GM03348 (cell line): ENCODE measurements at places on chromosomes 7 and 10.

GRCh38 chr7:33639552-33640197 lies 265.7 kb upstream of the BMPER start:
- DNase-seq: peak; percentile 68

- DNase-seq: no peak
These were observed 9.5 kb downstream of the GLI3 start for GRCh38 chr7:42227541-42227935.

- no peak for DNase-seq
These were observed 675.6 kb upstream of the POT1 start for GRCh38 chr7:125605241-125605640.

GRCh38 chr7:96426027-96426426 lies 104.1 kb upstream of the SLC25A13 start:
- DNase-seq: no peak

GRCh38 chr7:22278660-22279059 lies 78.3 kb downstream of the RAPGEF5 start:
- no peak for DNase-seq

- peak; percentile 70 for DNase-seq
These were observed 15.5 kb downstream of the ZMIZ1 start for GRCh38 chr10:79084012-79084971.

DNA sequence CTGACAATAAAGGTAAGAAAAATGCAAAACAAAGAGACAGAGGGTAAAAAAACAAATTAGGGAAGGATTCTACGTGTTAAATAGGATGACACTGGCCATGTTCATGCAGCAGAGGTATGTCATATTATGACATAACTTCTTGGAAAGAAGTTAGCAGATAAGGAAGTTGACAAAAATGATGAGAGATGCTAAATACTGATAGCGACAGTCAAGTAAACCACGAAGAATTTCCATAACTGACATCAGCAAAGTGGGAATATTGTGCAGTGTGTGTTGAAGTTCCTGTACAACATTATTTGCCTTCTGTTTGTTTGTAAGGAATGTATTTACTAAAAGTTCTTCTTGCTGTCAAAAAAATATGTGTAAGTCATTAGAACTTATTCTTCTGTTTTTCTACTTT lies 29.5 kb downstream of the MDH2 start:
- DNase-seq: no peak

- no peak for DNase-seq
These were observed 162.3 kb upstream of the AHR start for GRCh38 chr7:17136126-17136525.

DNA sequence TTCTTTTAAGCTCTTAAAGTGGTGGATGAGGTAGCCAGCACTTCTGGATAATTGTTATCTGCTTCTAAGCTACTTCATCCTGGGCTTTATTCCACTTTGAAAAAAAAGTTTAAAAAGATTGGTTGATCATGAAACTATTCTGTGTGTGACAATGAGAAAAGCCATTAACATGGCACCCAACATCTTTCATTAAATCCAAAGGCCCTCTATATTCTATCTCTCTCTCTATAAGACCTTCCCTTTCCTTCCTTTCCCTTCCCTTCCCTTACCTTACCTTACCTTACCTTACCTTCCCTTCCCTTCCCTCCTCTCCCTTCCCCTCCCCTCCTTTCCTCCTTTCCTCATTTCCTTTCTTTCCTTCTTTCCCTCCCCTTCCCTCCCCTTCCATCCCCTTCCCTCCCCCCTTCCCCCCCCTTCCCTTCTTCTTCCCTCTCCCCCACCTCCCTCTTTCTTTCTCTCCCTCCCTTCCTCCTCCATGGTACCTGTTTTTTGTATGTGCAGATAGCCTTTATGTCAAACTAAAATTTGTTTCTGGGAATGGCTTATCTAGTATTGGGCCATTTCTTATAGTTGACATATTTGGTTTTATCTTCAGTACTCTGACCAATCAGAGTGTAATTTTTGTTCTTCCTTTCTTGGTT lies 218.7 kb downstream of the DKK1 start:
- DNase-seq: no peak

GRCh38 chr7:69426705-69427104 lies 171.6 kb upstream of the AUTS2 start:
- no peak for DNase-seq

- DNase-seq: no peak
These were observed 239.6 kb downstream of the DNAJB6 start for GRCh38 chr7:157576415-157576814.

GRCh38 chr7:136079066-136079465 lies 101.9 kb upstream of the MTPN start:
- DNase-seq: no peak

DNA sequence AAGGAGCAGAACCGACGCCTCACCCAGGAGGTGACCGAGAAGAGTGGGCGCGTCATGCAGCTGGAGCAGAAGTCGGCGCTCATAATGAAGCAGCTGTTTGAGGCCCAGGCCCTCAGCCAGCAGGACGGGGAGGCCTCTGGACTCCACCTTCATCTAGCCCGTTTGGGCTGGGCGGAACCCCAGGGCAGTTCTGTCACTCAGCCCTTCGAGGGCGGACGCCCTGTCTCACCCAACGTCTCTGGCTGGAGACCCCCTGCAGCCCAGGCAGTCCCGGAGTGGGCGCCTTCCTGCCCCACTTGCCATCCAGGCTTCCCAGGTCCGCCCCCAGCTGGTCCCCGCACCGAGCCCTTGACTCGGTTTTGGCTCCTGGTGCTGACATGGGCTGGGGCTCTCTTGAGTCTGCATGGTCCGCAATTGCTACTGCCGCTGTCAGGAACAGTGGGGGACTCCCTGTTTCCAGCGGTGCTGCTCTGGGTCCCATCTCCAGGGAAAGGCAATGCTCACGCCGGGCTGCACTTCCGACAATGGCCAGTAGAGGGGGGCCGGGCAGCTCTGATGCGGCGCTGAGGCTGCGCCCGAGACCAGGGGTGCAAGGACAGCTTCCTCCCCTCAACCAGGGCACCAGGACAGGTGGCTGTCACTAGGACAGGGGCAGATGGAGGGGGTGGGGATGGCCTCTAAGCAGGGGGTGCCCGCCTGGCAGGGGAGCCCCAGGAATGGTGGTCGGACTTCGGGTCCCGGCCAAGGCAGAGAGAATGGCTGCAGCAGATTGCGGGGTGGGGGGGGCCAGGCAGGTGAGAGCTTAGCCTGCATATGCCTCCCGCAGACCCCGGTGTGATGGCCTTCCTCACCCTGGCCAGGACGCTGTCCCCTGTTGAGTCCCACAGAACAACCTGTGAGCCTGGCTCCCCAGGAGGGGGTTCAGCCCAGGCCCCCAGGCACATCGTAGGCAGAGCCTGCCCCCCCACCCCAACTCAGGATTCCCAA lies 71.2 kb upstream of the KCTD7 start:
- DNase-seq: peak; percentile 87

DNA sequence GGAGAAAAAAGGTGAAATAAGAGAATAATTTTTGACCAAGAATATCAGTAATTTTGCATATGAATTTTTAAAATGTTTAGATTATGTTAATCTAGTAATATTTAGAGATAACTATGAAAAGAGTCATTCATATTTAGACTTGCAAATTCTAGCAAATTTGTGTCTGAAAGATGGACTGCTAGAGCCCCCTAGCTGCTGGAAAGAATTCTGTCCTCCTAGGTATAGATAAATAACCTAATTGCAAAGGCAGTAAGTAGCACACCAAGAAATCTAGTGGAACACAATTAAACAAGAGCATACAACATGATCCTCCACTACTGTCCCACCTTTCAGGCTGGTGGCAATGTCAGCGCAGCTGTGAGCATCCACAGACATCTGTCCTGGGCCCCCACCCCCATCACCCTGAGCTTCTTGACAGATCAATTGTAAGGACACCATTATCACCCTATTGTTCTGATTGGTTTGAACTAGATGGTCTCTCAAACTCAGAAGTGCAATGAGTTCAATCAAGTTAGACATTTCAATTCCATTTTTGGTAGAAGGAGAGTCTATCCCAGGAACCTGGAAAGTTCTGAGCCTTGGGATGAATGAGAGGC lies 15.0 kb upstream of the GFRA1 start:
- DNase-seq: peak; percentile 66

GRCh38 chr10:24237801-24238395 lies 29.0 kb downstream of the KIAA1217 start:
- no peak for DNase-seq

- no peak for DNase-seq
These were observed 9.1 kb downstream of the RPS24 start for GRCh38 chr10:78042752-78043104.

GRCh38 chr7:79334334-79334733 lies 119.1 kb downstream of the MAGI2 start:
- no peak for DNase-seq

GRCh38 chr10:74282151-74282847 lies 131.3 kb downstream of the ADK start:
- DNase-seq: peak; percentile 18

DNA sequence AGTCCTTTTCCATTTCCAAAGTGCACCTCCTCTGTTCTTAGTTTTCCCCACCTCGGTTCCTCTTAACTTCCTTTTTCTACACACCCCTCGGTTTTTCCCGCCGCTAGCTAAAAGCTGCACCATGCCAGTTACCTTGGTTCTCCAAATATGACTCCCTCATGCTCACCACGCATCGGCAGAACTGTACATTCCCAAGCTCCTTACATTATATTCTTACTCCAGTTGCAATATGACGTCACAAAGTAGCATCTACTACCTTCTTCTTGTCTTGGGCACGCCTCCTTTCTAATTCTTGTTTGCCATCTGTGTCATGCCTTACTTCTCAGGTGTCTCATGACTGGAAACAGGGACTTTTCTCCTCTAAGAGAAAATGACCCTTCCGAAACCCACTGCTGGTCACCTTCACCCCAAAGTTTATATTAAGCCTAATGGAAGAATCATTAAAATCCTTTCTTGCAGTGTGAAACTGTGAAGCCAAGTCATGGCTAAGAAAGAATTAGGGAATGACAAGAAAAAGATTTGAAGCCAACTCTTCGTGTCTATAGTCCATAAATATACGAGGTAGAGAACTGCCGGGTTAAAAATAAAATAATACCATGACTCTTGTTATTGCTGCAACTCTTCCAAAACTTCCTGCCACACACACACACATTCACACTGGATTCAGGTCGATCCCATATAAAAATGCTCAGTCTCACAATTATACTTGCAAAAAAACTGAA lies 1.7 kb downstream of the ESYT2 start:
- no peak for DNase-seq

GRCh38 chr7:151252561-151252835 lies 4.0 kb upstream of the SMARCD3 start:
- DNase-seq: no peak

DNA sequence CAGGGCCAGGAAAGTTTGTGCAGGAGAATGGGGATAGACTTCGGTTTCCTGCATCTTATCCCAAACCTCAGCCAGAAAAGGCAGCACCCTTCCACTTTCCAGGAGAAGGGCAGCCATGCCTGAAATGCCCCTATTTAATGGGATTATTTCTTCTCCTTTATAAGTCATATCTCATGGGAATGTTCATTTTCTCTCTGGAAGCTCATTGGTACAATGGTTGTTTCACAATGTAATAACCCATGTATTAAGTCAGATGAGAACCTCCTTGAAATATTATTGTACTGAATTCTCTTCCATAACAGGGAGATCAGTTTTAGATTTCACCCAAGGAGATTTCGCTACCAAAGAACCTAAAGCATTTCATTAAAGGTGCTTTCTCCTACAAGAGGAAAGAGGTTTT lies 457.5 kb downstream of the KCNMA1 start:
- no peak for DNase-seq

DNA sequence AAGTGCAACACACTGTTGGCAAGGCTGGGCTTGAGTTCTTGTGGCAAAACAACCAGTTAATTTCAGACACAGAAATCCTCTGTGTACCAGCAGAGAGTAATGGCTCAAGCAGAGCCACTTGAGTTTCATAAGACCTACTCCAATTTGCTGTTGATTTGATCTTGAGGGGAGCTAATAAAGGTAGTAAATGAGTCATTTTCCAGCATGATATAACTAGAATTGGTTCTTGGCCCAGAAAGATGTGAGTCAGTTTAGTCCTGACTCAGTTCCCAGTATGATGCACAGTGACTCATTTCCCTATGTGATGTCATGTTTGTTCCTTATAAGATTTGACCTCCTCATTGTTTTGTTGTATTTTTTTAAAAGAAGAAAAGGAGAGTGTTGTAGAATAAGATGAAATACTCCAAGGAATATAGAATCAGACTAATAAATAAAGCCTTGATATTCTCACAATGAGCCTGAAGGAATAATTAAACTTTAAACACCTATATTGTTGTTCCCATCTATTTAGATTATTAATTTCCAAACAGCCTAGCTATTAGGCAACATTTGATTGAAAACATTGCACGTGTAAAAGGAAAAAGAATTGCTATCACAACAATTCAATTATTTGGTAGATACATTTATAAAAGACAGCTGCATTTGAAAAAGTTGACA lies 186.2 kb downstream of the REEP3 start:
- DNase-seq: peak; percentile 84

GRCh38 chr10:106619346-106619745 lies 545.2 kb downstream of the SORCS1 start:
- no peak for DNase-seq

GRCh38 chr7:23431702-23432199 lies 38.5 kb downstream of the IGF2BP3 start:
- DNase-seq: no peak

- peak; percentile 90 for DNase-seq
These were observed 26.7 kb upstream of the DNAJB6 start for GRCh38 chr7:157309988-157310668.

- DNase-seq: no peak
These were observed 182.6 kb upstream of the LYZL1 start for GRCh38 chr10:29106287-29106686.
